ENCODE measurements at places on chromosomes 1 and 21.

GRCh38 chr1:17667641-17668040 lies 87.5 kb upstream of the ACTL8 start:
- no peak for DNase-seq

GRCh38 chr1:225844236-225845061 lies 34.5 kb downstream of the EPHX1 start:
- DNase-seq = no peak

DNA sequence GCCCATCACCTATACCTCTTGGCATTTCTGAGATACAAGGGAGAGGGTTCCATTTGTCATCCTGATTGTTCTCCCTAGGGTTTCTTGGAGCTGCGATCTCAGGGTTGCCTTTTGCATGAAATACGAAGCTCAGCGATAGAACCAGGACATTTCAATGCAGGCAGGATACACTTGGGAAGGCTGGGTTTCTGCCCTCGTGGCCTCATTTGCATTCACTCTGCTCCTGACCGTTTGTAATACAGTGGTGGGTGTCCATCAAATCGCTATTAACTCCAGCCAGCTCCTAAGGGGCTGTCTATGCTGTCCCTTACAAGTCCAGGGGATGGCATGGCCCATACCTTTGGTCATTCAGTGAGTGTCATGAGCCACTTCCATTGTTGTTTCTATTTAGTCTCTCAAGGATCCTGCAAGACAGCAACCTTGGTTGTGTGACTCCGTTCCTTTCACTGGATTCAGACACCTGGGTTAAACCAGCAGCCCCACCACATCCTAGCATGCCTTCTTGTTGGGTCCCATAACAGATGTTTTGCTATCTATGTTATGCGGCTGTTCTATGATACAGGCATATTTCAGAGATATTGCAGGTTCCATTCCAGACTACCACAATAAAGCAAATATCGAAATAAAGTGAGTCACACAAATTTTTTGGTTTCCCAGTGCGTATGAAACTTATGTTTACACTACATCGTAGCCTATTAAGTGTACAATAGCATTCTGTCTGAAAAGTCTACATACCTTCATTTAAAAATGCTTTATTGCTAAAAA lies 18.3 kb downstream of the KAZN start:
- no peak for DNase-seq

DNA sequence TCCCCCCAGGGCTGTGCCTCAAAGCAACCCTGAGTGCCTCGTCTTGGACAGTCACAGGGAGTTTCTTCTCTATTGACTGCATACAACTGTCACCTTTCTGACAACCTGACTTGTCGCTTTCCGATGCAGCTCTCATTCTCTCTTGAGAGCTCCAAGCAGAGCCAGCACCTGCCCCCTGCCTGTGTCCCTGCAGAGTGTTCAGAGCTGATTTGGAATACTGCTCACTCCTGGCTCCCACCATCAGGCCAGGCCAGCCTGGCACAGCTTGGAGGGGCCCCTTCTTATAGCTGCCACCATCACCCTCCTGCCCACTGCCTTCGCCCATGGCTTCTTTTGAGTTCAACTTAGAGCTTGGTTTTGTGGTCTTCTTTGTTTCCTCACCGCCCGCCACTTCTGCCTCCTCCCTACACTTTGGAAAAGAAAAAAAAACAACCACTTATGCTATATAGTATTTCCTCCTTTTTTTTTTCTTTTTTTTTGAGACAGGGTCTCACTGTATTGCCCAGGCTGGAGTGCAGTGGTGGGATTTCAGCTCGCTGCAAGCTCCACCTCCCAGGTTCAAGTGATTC lies 12.3 kb downstream of the NCF2 start:
- DNase-seq = no peak

DNA sequence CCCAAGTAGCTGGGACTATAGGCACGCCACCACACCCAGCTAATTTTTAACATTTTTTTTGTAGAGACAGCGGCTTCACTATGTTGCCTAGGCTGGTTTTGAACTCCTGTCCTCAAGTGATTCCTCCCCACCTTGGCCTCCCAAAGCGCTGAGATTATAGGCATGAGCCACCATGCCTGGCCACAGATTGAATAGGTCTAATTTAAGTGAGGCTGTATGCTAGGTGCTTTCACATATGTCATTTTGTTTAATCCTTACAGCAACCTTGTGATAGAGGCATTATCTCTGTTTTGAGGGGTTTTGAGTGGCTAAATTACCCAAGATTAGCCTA lies 7.2 kb downstream of the INTS3 start:
- DNase-seq = no peak

DNA sequence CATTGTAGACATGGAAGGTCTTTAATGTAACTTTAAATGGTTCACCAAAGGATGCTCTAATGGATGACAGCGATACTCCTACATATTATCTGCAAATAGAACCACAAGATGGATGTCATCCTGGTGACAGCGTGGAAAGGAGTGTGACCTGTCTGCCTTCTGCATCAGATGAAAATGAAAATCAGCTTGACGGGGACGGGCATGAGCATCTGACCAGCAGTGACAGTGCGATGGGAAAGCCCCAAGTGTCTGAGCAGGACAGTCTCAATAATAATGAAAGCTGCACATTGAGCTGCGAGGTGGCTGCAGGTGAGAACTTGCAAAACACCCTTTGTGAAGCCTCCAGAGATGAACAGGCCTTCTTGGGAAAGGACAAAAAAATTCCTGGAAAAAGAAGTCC lies 25.2 kb downstream of the CNST start:
- no peak for DNase-seq

DNA sequence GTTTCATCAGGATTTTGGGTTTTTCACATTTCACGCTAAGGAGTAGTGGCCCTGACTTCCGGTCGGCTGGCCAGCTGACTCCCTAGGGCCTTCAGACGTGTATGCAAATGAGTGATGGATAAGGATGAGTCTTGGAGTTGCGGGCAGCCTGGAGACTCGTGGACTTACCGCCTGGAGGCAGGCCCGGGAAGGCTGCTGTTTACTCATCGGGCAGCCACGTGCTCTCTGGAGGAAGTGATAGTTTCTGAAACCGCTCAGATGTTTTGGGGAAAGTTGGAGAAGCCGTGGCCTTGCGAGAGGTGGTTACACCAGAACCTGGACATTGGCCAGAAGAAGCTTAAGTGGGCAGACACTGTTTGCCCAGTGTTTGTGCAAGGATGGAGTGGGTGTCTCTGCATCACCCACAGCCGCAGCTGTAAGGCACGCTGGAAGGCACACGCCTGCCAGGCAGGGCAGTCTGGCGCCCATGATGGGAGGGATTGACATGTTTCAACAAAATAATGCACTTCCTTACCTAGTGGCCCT lies 23.1 kb upstream of the TNFRSF1B start:
- DNase-seq = peak; percentile 86

DNA sequence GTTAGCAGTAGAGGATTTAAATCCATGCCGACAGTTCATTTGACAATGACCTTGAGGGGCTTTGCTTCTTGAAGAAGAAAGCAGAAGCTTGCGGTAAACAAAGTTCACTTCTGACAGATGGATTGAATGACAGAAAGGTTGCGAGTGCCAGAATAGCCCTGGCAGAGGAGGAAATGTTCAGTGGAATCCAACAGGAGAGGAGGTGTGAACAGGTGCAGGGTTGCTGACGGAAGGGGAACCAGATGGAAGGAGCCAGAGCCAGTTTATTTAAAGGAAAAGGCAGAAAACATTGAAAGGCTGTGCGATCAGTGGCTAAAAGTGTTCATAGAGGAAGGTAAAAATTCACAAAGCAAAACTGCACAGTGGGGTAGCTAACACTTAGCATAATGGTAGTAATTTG lies 141.0 kb downstream of the SDCCAG8 start:
- DNase-seq = no peak

DNA sequence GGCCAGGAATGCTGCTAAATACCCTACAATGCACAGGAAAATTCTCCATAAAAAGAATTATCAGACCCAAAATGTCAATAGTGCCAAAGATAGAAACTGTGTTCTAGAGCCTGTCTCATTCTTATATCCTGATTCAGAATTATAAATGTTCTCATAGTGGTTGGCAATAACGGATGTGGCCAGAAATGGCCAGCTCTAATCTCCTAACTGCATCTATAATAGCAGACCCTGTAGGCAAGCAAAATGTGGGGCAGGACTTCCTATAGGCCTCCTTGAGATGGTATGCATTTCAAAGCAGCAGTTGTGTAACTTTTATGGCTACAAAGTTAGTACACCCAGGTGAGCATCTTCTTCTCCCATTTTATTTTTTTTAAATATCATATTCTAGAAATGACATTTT lies 95.9 kb upstream of the SGIP1 start:
- DNase-seq = no peak

DNA sequence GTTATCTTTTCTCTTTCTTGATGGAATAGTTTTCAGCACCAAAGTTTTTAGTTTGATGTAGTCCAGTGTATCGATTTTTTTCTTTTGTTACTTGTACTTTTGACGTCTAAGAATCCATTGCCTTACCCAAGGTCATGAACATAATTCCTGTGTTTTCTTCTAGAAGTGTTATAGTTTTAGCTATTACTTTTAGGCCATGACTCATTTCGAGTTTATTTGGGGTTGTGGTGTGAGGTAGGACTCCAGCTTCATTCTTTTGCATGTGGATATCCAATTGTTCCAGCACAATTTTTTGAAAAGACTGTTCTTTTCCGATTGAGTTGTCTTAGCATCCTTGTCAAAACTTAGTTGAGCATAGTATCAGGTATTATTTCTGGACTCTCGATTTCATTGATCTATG lies 79.4 kb upstream of the SELENON start:
- no peak for DNase-seq

DNA sequence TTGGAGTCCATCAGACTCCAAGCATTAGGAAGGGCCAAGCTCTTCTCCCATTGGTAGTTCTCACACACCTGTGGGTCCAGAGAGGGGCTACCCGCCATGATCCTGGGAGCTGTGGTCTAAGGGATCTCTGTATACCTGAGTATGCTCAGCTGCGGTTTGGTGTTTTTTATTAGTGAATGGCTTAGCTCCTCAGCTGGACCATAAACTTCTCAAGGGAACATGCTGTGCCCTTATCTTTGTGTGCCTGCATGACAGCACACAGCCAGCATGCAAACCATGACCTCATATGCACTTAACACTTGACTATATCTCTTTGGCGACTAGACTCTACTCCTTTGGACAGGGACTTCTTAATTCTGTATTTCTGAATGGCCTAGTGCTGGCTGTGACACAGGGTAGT lies 94.5 kb downstream of the CD58 start:
- peak; percentile 97 for DNase-seq

GRCh38 chr1:216209125-216209524 lies 214.1 kb downstream of the USH2A start:
- DNase-seq = no peak

DNA sequence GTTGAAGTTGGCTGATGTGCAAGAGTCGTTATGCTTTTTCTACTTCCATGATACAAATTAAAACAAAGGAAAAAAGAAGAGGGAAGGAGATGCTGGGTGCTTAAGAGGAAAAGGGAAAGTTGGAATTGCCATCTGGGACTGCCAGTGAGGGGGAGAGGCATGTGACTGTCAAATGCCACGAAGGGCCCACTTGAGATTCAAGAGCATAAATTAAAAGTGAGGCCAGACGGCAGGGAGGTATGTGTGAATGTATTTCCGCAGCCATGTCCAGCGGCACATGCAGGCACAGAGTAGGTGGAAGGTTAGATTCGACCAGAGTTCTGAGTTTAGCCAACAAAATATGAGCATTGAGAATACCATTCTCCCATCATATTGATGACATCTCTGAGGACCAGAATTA lies 32.0 kb downstream of the NFASC start:
- DNase-seq = no peak

- peak; percentile 96 for DNase-seq
Observed at GRCh38 chr1:157138220-157139051, at the start of gene ETV3. ETV3 (minus strand) TSS chr1:157138395; CDS start chr1:157136352, 2,043 bp downstream.
